ENCODE measurements at places on chromosomes 7 and 10.

GRCh38 chr10:16184906-16185305, 251.9 kb upstream of the PTER start:
- H3K36me3 ChIP-seq = no peaks in the 10 kb centered on the region
- DNase-seq = no peak
- H3K27ac ChIP-seq = no peak overlapping the region
- no peaks in the 10 kb centered on the region for H3K27me3 ChIP-seq

GRCh38 chr10:123529146-123529760, 136.9 kb upstream of the GPR26 start:
- no peak for DNase-seq
- no peaks in the 10 kb centered on the region for H3K4me1 ChIP-seq
- no peak overlapping the region for H3K4me3 ChIP-seq
- no peak overlapping the region for H3K27ac ChIP-seq
- H3K27me3 ChIP-seq = no peaks in the 10 kb centered on the region

DNA sequence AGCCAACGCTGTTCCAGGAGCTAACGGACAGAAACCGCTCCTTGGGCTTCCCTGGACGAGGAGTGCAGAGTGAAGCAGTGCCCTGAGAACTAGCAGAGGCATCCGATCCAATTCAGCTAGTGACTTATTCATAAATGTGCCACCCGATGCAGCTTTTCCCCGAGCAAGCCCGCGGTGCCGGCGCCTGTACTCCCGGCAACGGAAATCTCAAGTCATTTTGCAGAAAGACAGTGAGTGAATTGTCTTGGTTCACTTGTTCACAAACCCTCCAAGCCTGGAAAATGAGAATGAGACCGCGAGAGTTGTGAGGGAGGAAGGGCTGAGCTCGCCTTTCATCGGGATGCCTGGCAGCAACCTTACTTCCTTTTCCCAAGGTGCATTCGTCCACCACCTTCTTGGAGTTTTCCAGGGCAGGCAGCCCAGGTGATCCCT, 87.5 kb downstream of the COBL start:
- H3K4me1 ChIP-seq = no peaks in the 10 kb centered on the region
- no peaks in the 10 kb centered on the region for H3K27me3 ChIP-seq
- no peaks in the 10 kb centered on the region for H3K36me3 ChIP-seq
- H3K27ac ChIP-seq = no peak overlapping the region

DNA sequence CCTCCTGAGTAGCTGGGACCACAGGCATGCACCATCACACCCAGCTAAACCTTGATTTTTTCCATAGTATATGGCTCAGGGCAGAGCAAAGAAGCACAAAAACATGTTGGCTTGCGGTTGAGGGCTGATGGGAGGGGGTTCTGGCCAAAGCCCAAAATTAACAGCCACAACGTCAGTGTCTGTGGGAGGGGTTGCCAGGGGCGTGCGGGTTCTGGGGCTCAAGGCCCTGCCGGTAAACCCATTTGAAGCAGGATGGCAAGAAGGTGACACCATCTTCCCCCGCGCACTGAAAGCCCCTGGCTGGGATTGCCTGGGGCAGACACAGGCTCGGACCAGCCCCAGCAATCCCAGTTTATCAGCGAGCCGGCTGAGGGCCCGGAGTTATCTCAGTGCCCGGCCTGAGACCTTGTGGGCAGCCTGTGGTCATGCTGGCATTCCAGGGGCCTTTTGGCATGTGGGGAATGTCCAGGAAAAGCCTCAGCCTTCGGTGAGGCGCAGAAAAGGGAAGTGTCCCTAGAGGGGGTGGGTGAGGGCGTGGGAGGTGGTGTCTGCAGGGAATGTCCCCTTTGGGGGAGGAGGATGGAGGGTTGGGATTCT, 167.7 kb upstream of the TNRC18 start:
- no peak overlapping the region for H3K4me3 ChIP-seq
- H3K27me3 ChIP-seq = peaks cover 27% of the 10 kb centered on the region
- no peaks in the 10 kb centered on the region for H3K36me3 ChIP-seq
- peaks cover 47% of the 10 kb centered on the region for H3K4me1 ChIP-seq

- no peak overlapping the region for H3K4me3 ChIP-seq
- H3K36me3 ChIP-seq = no peaks in the 10 kb centered on the region
- H3K4me1 ChIP-seq = no peaks in the 10 kb centered on the region
- DNase-seq = no peak
Observed at GRCh38 chr7:43487731-43488073, 95.2 kb upstream of the STK17A start.

Measured in natural killer cell (primary cell).